ENCODE measurements at places on chromosomes 7 and 10.

- DNase-seq, result no peak
Observed at GRCh38 chr10:113273181-113274163, 279.4 kb upstream of the HABP2 start.

DNA sequence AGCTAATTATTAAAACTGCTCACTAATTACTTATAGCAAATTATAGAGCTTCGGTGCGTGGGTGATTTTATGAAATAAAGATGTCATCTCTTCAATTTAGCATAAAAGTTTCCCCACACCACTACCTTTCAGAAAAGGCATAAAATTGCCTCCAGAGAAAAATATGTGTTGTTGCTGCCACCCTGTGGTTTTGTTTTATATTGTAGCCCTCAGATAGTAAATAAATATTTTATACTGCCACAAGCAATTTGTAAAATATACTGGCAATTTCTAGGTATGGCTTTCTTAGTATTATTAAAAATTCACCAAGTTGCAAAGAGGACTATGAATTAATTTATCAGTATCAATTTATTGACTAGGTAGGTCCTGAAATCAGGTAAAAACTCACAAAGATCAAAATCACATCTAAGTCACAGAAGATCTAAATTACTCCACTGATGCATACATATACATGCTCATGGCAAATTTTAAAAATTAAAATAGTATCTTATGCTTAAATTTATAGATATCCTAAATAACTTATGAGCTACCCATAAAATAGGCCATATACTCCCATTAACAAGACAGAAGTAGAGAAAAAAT lies 26.5 kb downstream of the ASNS start:
- no peak for DNase-seq

GRCh38 chr10:84340187-84340586 lies 11.8 kb downstream of the CCSER2 start:
- no peak for DNase-seq

DNA sequence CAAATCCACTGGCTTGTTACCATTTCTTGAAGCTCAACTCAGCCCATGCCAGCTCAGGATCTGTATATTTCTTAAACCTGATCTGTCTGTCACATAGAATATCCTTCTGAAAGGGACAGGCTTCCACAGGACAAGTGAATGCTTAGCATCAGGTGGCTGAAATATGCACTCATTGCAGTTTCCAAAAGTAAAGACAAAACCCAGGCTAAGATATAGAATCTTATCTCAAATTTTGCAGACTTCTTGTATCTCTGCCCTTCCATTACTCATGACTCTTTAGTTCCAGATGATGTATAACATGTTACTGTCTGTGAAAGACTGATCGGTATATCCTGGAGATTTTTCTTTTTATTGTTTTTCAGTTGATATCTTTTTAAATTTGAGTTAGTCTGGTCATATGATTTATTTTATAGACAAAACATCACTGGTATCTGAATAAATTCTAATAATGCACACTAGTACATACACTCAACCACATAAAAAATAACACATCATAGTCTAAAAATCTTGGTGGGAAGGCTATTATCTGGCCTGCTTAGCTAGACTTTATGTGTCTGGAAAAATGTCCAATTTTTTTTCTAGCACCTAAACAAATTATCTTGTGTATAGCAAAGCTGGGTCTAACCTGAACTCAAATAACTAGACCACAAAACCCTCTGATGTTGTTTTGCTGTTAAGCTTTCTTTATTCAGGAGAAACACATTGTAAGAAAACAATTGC lies 182.6 kb downstream of the ADAM12 start:
- DNase-seq, result no peak

- peak; percentile 3 for DNase-seq
Observed at GRCh38 chr7:107660381-107661080, at the start of gene SLC26A4. Gene SLC26A4, plus strand, starts transcription at chr7:107660828. Its CDS starts 814 bp downstream, at chr7:107661642.

- no peak for DNase-seq
Observed at GRCh38 chr10:30284865-30285594, 64.0 kb downstream of the MTPAP start.

DNA sequence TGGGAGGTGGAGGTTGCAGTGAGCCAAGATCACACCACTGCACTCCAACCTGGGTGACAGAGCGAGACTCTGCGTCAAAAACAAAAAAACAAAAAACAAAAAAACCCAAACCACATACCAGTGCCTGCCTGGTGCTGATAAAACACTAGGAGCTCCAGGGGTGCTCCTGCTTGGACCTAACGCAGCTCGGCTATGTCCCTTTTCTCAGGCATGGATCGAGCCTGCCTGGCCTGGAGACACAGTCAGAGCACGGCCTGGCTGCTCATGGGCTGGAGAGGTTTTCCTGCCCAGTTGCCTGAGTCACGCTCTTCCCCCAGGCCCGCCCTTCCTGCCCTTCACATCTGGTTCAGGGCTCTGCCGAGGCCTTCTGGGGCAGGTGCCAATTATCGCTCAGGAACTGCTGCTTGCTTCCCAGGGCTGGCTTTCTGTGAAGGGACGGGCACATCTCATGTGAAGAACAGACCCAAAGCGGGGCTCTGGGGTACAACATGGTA lies 12.6 kb upstream of the NPFFR1 start:
- no peak for DNase-seq

- DNase-seq, result no peak
Observed at GRCh38 chr10:34816501-34817002, 1.5 kb upstream of the PARD3 start.

DNA sequence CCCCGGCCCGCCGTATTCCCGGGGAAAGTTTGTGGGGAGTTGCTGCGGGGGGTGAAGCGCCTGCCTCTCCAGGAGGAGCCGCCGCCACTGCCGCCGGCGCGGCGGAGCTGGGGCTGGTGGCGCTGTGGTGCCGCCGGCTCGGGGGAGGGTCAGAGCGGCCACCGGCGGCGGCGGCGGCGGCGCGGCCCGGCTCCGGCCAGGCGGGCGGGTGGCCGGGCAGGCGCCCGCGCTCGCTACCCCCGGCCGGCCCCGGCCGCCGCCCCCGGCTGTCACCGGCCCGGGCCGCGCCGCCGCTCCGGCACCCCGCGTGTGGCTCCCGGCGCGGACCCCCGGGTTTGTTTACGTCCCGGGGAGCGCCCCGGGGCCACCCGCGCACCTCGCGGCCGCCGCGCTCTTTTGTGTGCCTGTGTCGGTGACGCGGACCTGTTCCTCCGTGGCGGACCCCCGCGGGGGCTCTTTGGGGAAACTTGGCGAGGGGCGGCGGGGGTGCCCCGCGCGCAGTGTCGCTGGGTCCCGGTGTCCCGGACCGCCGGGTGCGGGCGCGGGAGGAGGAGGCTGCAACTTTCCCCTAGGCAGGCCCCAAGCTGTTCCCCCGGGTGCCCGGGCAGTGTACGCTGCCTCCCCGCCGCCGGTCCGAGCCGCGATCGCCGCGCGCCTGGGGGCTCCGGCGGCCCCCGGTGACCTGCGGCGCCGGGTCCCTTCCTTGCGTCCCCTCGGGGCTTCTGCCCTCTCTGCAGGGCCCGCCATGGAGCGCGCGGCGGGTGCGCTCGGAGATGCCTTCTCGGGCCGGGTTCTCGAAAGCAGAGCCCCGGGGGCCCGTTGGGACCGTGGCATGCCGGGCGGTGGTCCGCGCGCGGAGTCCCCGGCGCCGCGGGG lies 593 bp upstream of the CUX1 start:
- peak; percentile 14 for DNase-seq

DNA sequence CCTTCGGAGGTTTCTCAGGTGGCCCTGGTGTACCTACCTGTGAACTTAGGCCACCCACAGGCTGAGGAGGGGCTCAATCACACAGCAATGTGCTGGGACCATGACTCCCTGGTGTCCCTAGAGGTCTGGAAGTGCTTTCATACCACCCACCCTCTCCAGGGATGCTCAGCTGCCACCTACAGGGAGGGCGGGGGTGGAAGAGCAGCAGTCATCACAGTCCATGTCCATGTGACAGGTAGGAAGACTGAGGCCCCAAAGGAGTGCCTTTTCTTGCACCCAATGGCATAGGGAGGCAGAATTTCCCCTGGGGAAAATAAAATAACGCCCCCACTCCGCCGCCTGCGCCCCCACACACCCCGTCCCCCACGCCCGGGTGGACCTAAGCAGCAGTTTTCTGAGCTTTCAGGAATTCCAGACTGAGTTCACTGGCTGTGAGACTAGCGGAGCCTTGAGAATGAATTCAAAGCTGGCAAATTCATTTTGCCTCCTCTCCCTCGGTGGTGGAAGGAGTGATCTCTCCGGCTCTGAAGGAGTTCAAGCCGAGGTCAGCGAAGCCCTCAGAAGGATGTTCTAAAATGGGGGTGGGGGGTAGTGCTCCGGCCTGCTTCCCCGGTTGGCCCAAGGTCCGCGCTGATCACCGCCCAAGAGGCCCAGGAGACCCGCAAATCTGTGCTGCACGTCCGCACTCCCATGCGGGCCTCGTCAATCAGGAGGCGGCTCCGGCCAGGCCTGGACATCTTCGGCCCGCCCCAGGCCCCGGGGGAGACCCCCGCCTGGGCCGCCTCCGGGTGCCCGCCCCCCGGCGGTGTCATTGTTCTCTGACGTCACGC lies 2.1 kb upstream of the ZMIZ1 start:
- DNase-seq, result no peak

DNA sequence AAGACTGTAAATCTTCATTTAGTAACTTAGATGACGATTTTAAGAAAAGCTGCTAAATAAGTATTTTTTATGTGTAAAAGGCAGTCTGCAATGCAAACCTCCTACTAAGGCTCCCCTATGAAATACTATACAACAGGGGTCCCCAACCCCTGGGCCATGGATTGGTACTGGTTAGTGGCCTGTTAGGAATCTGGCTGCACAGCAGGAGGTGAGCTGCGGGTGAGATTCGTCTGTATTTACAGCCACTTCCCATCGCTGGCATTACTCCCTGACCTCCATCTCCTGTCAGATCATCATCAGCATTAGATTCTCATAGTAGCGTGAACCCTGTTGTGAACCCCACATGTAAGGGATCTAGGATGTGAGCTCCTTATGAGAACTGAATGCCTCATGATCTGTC lies 580.4 kb downstream of the MAGI2 start:
- DNase-seq, result no peak

GRCh38 chr10:14146025-14146424 lies 184.7 kb downstream of the FRMD4A start:
- DNase-seq, result no peak

DNA sequence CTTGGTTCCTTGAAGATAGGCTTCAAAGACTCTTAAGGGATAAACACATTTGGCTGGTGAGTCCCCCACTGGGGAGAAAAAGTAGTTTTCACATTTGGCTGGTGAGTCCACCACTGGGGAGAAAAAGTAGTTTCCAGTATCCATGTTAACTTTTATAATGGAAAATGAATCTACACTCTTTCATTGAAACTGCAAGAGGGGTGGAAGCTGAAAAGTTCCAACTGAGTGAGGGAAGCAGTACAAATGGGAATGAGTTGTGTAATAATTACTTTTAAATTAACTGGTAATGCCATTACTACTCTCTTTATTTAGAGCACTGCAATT lies 153.9 kb downstream of the MLLT10 start:
- DNase-seq, result no peak
